ENCODE measurements at places on chromosomes 6 and 20. TPM values are rescaled to one million over a fixed set of nuclear protein-coding genes. Genes with fewer than 3 reads are reported as not detected.

DNA sequence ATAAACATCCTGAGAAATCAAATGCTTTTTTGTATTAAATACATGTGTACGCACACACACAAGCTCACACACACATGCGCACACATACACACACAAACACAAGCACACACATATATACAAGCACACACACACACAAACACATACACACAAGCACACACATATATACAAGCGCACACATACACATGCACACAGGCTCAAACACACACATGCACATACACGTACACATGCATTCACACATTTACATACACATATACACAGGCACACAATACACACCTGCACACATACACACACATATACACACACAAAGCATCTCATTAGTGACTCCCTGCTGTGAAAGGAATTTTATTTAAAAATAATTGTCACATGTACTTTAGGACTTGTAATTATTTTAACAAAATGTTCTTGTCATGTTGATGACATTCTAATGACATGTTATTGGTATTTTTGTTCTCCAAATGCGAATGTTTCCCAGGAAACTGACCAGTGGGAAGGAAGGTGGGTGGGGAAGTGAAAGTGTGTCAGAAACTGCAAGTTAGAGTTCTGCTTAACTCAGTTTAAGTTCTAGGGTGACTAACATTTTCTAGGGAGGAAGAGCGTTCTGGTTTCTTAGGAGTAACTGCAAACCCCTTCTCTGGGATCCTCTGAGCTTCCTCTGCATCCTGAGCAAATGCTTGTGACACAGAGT lies 113.9 kb upstream of the ZNF217 start:
- no peak overlapping the region for H3K4me3 ChIP-seq
- peak overlapping the region; percentile 82 for H3K27ac ChIP-seq
- DNase-seq: peak; percentile 87
- no peaks in the 10 kb centered on the region for H3K36me3 ChIP-seq

DNA sequence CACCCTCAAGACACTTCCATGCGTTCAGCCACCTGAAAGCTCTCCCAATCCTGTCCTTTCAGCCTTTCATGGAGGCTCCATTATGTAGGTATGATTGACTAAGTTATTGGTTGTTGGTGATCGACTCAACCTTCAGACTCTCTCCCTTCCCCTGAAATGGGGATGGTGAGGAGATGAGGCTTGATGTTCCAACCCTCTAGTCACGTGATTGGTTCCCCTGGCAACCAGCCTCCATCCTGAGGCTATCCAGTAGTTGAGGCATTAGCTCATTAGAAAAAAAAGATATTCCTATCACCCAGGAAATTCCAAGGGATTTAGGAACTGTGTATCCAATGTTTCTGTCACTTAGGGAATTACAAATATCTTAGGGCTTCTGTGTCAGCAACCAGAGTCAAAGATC lies 426.6 kb downstream of the PKHD1 start:
- no peaks in the 10 kb centered on the region for H3K27me3 ChIP-seq
- no peak overlapping the region for H3K4me3 ChIP-seq
- DNase-seq: no peak
- no peaks in the 10 kb centered on the region for H3K4me1 ChIP-seq
- H3K27ac ChIP-seq: no peak overlapping the region

- H3K36me3 ChIP-seq: no peaks in the 10 kb centered on the region
- no peak overlapping the region for H3K27ac ChIP-seq
- H3K4me3 ChIP-seq: no peak overlapping the region
- H3K4me1 ChIP-seq: peaks cover 3% of the 10 kb centered on the region
- no peak for DNase-seq
Observed at GRCh38 chr20:61123751-61124368, 128.2 kb upstream of the CDH4 start.

Gene KIF6
- total RNA-seq: 1.1 TPM
